ENCODE measurements at places on chromosomes 6 and 20.

DNA sequence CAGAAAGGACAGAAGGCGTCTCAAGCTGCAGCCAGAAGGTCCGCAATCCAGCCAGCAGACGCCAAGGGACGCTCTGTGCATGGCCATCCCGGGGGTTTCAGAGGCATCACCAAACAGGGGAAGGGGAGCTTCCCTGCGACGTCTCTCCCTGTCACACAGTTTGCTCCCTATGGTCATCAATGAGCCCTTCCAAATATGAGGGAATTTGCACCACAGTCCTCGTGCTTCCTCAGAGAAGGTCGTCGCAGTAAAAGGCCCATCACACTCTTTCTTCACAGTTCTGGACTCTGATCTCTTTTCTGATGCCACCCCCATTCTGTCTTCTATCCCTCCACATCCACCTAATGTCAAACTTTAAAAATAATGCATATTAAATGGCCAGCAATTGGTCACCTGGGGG is 10.2 kb upstream of the FOXC1 start:
- DNase-seq = no peak

- no peak for DNase-seq
Observed at GRCh38 chr6:85408039-85408438, 41.8 kb upstream of the NT5E start.

DNA sequence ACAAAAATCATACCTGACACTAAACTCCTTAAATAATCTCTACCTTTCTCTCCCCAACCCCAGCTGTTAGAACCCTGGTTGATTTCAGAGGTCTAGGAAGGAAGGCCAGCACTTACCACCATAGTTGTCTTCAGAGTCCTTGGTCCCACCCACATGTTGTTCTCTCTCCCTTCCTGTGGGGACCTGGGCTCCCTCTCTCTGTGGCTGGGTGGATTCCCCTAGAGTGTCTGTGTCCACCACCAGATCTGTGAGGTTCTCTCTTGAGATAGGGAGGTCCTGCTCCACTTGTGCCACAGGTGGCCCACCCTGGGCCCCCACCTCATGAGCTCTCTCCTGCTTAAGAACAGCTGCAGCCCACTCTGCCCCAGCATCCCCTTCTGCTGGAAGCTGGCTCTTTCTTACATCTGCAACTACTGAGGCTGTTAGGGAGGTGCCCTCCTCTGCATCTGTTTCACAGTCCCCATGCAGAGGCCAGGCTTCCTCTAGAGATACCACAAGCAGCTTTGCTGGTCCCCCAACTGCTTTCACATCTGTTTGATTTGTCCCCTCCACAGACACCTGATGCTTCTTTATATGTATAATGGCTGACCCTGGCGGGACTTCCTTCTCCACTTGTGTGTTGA is 5.2 kb downstream of the MDC1 start:
- no peak for DNase-seq

GRCh38 chr6:101208152-101208551 is 185.4 kb upstream of the GRIK2 start:
- no peak for DNase-seq

DNA sequence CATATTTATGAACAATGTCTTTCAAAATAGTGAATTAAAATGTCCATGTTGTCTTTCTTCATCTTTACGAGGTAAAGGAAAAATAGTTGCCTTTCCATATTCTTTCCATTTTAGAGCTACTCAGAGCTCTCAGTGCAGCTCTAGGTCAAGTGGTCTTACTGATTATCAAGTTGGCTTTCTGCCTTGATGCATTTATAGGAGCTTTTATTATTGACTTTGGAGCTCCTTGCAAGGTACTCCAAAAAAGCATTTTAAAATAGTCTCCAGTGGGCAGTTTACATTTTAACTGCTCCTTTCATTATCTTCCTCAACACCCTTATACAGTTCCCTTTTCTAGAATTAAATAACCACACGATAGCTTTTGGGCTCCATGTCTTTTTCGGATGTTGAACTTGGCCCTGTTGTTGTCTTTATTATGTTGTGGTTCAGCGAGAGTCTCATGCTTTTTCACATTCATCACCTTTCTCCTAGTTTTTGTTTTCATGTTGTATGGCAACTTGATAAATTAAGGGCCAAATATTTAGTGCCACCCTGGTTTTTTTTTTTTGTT is 122.9 kb downstream of the CLIC5 start:
- DNase-seq = no peak

DNA sequence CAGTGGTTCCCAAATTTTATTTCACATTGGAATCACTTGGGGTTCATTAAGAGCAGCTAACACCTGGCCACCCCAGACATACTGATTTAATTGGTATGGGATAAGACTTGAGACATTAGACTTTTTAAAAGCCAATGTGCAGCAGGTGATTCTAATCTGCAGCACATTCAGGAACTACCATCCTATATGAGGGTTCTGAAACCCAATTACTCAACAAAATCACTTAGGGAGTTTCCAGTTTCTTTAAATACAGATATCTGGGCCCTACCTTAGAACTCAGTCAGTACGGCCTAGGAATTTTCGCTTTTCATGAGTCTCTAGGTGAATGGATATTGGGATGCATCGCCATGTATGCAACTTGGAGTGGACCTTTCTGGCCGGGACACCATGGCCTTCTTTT is 24.0 kb upstream of the L3MBTL3 start:
- no peak for DNase-seq

DNA sequence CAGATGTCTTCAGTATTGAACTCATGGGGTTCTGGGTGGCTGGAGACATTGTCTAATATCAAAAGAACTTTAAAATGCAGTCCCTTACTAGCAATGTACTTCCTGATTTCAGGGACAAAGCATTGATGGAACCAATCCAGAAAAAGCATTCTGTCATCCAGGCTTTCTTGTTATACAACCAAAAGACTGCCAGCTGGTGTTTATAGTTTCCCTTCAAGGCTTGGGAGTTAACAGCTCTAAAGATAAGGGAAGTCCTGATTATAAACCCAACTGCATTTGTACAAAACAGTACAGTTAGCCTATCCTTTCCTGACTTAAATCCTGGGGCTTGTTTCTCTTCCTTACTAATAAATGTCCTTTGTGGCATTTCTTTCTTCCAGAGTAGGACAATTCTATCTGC is 160.0 kb downstream of the COL21A1 start:
- no peak for DNase-seq

DNA sequence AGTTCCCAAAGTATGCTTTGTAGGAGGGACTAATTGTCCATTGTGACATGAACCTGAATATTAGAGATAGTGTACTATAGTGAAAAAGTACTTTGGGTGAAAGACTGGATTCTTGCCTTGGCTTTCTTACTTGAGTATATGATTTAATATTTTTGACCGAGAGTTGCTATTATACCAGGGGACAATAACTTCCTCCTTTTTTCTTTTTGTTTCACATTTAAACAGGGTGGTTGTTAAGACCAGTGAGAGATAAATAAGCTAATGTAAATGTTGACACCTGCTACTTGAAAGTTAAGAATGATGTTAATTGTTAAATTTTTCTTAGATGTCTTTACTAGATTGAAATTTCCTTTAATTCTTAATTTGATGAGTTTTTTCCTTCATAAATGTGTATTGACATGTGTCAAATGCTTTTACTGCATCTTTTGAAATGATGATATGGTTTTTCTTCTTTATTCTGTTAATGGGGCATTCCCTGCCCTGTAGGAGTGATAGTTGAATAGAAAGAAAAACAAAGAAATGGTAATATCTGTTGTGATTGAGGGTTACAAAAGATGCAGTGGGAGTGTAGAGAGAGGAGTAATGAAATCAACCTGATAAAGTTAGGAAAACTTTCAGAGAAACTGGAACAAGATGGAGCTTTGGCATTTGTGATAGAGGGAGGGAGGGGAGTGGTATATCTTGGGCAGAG is 48.4 kb downstream of the ZFAND3 start:
- no peak for DNase-seq

- DNase-seq = no peak
Observed at GRCh38 chr6:41801380-41801779, 13.9 kb downstream of the TOMM6 start.

- DNase-seq = no peak
Observed at GRCh38 chr6:6346427-6347023, 26.1 kb upstream of the F13A1 start.

GRCh38 chr6:98839781-98840361 is 5.5 kb downstream of the POU3F2 start:
- no peak for DNase-seq

GRCh38 chr6:72835749-72836148 is 213.9 kb downstream of the KCNQ5 start:
- DNase-seq = no peak

DNA sequence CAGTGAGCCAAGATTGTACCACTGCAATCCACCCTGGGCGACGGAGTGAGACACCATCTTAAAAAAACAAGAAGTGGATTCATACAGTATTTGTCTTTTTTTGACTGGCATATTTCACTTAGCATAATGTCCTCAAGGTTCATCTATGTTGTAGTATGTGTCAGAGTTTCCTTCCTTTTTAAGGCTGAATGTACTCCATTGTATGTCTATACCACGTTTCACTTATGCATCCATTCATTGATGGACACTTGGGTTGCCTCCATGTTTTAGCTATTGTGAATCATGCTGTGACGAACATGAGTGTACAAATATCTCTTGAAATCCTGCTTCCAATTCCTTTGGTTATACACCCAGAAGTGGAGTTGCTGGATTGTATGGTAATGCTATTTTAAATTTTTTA is 28.9 kb upstream of the FAM83D start:
- no peak for DNase-seq

DNA sequence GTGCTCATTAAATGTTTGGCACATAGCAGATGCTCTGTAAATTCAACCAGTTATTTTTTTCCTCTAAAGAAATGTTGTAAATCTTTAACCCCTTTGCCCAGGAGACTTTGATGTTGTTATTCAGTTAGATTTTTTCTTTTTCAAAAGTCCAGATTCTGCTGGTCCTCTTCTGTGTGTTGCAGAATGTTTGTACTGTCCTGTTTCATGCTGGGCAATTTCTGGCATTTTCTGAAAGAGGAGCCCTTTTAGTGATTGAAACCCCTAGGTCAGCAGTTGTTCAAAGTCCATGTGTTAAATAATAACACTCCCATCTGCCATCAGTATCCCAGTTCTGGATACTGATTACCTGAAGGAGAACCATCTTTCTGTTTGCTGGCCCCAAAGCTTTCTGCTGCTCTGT is 1.3 kb upstream of the SLC17A1 start:
- no peak for DNase-seq

GRCh38 chr6:51303338-51303737 is 484.7 kb downstream of the TFAP2B start:
- DNase-seq = no peak

GRCh38 chr20:7180256-7181045 is 413.0 kb downstream of the BMP2 start:
- DNase-seq = no peak

DNA sequence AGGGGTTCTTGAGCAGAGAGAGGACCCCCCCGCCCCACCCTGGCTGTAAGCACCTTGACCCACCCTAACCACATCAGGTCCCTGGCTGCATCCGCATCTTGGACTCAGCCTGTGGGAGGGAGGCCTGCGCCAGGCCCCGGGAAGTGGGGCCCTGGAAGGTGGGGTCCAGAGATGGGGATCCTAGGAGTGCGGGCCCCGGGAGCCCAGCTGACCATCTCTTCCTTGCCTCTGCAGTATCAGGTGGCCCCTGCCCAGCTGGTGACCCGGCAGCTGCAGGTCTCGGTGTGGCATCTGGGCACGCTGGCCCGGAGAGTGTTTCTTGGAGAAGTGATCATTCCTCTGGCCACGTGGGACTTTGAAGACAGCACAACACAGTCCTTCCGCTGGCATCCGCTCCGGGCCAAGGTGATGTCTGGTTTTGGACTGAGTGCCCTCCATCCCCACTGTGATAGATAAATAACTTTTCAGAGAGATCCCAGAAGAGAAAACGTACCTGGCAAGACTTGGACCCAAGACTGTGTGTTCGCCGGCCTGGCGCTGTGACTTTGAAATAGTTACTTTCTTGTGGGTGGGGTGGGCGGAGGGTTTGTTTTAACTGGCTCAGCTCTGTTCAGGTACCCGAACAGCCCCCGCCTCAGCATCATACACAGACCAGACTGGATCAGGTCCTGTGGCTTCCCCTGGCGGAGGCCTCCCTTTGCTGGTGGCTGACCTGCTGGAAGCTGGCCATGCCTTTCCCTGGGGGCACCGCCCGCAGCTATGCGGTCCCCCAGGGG is 62.0 kb downstream of the EZR start:
- DNase-seq = no peak

DNA sequence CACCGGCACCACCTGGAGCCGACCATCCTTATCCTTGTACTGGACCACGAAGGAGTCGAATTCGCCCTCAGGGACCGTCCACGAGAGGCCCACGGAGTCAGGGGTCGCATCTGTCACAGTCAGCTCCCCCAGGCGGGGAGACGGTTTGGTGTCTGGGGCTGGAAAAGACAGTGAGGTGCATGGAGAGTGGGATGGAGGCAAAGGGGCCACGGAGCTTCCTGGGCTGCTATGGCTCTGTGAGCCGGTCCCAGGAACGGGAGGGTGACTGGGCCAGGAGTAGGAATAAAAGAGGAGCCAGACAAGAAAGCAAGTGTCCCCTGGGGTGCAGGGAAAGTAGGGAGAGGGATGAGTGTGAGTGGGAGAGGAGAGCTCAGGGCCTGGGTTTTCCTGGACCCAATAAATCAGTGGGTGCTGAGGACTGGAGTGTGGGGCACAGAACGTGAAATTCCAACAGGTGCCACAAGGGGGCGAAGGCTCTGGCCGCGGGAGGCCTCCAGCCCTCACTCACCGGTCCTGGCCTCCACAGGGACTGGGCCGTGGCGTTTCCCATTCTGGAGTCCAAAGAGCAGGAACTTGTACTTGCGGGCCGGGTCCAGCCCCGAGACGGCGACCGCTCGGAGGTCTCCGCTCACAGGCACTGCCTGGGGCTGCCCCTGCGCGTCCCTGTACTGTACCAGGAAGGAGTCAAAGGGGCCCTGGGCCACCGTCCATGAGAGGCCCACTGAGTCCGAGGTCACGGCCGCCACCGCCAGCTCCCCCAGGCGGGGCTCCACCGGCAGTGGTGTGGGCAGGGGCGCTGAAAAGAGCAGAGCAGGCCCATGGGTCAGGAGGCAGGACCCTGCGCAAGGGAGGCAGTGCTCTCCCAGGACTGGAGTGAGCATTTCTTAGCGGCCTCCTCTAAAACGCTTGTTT is 9.9 kb downstream of the CYP21A2 start:
- DNase-seq = peak; percentile 36

DNA sequence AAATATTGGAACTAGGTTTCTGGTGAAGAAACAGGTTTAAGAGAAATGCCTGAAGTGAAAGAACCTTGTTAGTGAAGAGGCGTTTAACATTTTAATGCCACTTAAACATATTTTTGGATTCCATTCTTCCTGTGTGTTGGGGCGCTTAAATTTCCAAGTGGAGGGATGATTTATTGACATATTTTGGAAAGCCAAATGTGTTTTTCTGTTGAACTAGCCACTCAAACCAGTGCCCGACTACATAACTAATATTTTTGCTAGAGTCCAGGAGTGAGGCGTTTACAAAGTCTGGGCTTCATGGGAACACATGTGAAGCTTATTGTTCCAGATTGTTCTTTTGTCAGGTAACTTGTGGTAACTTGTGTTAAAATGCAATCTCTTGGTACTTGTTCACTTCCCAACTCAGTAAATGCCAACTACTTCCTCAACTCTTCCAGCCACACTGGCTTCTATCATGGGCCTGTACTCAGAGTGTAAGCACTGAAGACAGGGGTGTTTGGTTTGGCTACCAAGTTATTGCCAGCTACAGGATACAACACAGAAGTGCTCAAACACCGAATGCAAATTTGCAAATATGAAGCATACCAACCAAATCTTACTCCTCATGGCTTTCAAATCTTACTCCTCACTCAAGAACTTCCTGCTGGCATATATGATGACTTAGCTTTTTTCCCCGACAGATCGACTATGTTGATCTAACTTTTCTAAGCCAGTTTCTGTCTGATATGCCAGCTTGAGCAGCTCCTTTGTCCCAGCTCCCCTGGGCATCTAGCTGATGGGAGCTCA is 2.0 kb upstream of the ZNFX1 start:
- DNase-seq = no peak

- no peak for DNase-seq
Observed at GRCh38 chr6:144283646-144284477, 1.3 kb upstream of the UTRN start.
